Peyer's patch (tissue), 4 donors: ENCODE measurements at places on chromosomes 5 and 9. TPM values are rescaled to one million over a fixed set of nuclear protein-coding genes. Genes with fewer than 3 reads are reported as not detected.

Gene FOXD4L5
- 0.38 TPM for total RNA-seq

Gene CRHBP
- not detected for total RNA-seq

Gene MLANA
- total RNA-seq, result not detected

Gene GABRB2
- not detected for total RNA-seq

Gene PPP3R2
- not detected for total RNA-seq

Gene EPB41L4A
- total RNA-seq, result 8.5 TPM

Gene RLN2
- total RNA-seq, result 4.1 TPM

Gene PNPLA7
- 48.6 TPM for total RNA-seq

Gene APBA1
- 2.1 TPM for total RNA-seq

Gene FCN2
- not detected for total RNA-seq

Gene LRRTM2
- total RNA-seq, result not detected

Gene PLPP1
- total RNA-seq, result 60.2 TPM

Gene ASTN2
- total RNA-seq, result 10.2 TPM

Gene LCN9
- not detected for total RNA-seq
